ELF-1 (cell line): ENCODE measurements at places on chromosomes 6 and 20.

DNA sequence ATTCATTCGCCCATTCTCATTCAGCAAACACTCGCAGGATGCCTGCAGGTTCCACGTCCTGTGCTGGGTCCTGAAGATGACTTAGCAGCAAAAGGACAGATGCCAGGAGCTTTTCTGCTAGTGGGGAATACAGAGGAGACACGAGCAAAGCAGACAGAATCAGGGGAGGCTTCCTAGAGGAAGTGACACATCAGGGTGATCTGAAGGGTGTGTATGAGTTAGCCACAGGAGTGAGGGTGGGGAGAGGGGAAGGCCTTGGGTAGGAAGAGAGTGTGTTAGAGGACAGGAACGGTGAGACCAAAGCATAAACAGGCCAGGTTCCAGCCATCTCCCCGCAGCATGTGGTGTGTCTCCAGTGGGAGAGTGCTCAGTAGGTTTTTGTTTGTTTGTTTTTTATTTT, 73.4 kb upstream of the GTSF1L start:
- no peak for DNase-seq

GRCh38 chr6:7697820-7698623, 27.9 kb upstream of the BMP6 start:
- DNase-seq: no peak

DNA sequence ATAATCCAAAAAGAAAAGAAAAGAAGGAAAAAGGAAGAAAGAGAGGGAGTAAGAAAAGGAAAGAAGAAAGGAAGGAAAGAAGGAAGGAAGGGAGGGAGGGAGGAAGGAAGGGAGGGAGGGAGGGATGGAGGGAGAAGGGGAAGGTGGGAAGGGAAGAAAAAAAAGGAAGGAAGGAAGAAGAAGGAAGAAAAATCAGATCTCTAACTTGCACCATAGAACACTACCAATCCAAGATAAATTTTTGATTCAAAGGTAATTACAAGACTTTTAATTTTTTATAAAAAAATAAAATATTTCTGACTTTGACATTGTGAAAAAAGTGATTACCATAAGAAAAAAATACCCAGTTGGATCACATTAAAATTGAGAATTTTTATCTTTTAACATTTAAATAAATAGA, 70.5 kb upstream of the NKAIN2 start:
- DNase-seq: no peak

GRCh38 chr20:47315339-47316056, 41.0 kb downstream of the ZMYND8 start:
- peak; percentile 72 for DNase-seq

GRCh38 chr6:76914737-76915136, 548.6 kb downstream of the HTR1B start:
- DNase-seq: no peak

GRCh38 chr6:138944412-138944811, 43.6 kb downstream of the REPS1 start:
- no peak for DNase-seq

- DNase-seq: peak; percentile 83
Observed at GRCh38 chr20:4135385-4136077, 120.2 kb upstream of the RNF24 start.

DNA sequence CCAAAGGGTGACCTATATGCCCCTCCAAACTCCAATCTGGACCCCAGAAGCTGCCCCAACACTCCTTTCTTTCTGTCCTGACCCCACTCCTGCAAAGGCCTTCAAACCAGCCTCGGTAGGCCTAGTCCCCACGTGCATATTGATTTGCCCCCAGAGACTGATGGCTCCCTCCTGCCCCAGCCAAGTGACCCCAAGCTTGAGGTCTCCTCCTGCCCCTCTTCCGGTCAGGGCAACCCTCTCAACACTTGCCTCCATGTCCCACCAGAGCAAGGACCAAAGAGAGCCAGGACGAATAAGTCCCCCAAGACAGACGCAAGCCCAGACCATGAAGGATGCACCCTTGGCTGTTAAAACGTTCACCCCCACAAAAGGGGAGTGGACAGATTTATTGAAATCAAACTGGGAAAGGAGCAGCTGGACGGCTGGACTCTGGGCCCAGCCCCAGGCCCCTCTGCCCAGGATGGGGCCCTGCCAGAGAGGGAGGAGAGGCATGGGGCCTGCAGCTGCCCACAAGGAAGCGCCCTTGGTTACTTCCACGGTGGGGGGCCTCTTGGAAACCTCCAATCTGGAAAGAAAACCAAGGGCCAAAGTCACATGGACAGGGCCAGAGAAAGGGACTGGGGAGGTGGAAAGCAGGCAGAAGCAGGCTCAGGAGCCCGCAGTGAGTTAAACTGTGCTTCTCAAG, 2.4 kb upstream of the SPEF1 start:
- no peak for DNase-seq

DNA sequence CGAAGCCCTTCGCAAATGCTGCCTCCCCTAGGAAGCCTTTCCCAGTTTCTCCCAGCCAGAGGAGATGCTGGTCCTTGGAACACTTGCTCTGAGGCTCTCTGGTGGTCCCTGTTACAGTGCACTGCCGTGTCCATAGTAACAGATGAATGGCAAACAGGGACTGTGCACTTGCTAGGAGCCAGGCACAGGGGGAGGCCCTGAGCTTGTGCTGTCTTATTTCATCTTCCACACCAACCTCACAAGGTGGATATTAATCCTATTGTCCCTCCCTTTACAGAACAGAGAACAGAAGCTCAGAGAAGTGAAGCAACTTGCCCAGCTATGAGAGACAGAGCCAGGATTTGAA, 19.0 kb downstream of the SRC start:
- DNase-seq: no peak

DNA sequence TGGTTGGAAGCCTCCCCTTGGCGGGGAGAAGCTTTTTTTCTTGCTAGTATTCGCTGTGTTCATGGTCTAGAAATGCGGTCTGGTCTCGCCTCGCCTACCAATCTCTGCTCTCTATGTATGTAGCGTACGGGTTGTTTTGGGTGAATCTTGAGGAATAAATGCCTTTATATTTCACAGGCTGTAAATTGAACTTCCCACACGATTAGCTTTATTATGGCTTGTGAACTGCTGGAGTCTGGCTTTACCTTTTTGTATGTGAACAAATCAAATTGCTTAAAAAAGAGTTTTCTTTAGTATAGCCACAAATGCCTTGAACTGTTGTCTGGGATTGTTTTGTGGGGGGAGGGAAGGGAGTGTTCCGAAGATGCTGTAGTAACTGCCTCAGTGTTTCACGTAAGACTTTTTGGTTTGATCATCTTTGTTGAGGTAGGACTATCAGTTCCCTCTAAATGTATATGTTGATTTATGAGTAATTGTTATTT, 2.2 kb downstream of the INSM1 start:
- DNase-seq: no peak

- DNase-seq: no peak
Observed at GRCh38 chr20:44069203-44070011, 117.6 kb downstream of the JPH2 start.

DNA sequence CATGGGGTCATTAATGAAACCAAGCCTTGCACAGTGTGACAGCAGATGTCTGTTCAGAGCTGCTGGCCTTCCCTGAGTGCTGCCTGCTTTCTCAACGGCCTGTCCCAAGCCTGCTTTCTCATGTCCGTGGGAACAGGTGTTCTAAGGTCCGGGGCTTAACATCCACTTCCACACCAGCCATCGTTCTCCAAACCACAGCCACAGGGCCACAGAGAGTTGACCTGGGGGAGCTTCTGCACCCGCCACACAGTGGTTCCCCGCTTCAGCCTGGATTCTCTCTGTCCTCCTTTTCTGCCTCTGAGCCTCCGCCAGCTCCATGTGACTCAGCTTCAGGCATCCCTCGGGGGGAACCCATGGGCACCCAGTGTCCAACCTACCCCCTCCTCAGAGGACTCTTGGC, 26.9 kb upstream of the PPP1R3G start:
- DNase-seq: no peak

DNA sequence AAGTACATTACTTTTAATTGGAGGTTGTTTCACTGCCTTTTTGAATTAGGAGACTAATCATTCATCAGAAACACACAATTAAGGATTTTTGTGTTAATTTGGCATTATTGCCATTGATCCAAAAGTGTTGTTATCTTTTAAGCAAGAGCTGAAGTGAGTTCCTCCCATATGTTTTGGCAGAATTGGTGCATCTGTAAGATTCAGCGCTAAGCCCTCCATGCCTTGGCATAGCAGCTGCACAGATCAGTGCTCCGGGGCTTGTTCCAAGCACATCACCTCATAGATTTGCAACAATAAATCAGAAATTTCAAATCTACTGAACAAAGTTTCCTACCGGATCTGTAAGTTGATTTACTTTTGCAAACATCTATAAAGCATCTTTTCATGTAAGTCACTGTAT, 106.8 kb upstream of the PHACTR1 start:
- DNase-seq: no peak

DNA sequence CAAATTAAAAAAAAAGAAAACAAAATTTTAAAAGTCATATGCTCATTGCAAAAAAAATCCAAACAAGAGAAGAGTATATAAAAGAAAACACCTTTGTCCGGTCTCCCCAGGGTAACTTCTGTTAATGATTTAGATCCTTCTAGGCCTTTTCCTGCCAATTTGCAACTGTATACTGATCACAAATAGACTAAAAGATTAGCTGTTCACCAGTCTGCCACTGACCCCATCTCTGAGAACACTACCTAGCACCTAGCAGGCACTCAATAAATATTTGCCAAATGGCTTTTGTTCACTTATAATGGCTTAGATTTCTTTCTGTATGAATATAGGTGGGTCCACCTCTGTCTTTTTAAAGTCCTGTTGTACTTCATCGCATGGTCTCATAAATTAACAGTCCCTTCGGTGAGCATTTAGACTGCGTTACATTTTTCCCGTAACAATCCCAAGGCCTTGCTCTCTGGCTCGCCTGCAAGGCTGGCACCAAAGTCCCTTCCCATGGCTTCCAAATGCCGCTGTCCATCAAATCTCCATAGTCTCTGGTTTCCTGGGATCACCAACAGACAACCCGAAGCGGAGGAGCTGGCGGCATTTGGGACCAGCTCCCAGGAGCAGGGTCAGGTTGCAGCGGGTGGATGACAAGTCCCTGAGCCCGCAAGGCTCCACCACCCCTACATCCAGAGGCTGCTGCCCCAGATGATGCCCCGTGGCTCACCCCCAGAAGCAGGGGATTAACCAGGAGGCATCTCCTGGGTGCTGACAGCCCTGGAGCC, 11.8 kb downstream of the JPH2 start:
- DNase-seq: no peak

GRCh38 chr20:52482044-52482443, 290.5 kb upstream of the ZFP64 start:
- DNase-seq: no peak

- no peak for DNase-seq
Observed at GRCh38 chr6:132130626-132131298, 179.6 kb upstream of the CCN2 start.

DNA sequence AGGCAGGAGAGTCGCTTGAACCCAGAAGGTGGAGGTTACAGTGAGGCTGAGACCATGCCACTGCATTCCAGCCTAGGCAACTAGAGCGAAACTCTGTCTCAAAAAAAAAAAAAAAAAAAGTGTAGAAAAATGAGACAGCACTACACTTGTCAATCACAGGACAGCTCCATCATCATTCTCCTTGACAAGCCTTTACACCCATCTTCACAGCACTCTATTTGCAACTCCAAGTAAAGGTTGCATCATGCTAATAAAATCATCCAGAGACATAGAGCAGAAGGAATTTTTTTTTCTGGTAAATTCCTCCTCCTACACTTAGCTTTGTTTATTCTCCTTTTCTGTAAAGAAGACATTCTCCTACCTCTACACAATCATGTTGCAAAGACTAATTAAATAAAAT, 791.0 kb upstream of the HS3ST5 start:
- DNase-seq: no peak

GRCh38 chr20:2578475-2579192, 42.3 kb downstream of the TMC2 start:
- DNase-seq: peak; percentile 30

DNA sequence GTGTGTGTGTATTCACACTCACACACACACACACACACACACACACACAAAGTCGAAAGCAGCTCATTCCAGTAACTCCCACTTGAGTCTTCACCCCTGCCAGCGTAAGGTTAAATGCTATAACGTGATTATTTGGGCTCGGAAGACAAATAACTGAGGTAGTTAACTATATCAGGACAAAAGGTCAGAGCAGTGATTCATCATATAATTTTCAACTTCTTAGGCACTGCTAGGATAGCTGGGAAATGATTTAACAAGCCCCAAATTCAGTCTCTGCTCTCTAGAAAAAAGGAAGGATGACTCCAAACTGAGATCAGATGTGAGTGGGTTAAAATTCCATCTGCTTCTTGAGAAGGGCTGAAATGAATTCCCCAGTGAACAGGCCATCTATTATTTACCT, 30.7 kb downstream of the HDGFL1 start:
- DNase-seq: no peak

DNA sequence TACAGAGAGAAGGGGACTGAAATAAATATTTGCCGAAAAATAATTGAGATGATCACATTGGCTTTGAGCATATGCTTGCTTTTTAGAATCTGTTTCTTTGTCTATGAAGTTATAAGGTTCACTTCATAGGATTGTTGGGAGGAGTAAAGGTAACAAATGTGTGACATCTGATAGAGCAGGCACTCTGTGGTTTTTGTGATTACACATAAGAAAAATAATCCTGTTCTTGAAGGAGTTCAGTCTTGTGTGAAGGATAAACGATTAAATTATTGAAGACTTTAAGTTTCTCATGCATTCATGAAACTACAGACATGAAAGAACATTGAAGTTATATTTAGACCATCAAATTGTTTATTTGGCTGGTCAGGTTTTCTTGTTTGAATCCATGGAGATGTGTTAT, 45.0 kb downstream of the QKI start:
- DNase-seq: no peak

GRCh38 chr20:57695940-57696339, 13.9 kb downstream of the PMEPA1 start:
- DNase-seq: no peak

GRCh38 chr20:52083627-52084232, 107.8 kb downstream of the ZFP64 start:
- peak; percentile 33 for DNase-seq

DNA sequence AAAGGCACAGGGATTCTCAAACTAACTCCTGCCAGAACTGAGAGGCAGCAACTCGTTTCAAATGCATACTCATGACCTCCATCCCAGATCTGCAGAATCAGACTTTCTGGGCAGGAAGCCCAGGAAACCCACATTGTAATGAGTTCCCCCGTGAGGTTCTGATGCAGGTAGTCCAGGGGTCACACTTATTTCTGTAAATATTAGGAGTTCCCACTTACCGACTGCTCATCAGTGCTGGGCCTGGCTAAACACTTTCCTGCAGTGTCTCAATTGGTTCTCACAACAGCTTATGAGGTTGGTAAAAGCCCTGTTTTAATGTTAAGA, 11.6 kb downstream of the DUSP15 start:
- DNase-seq: no peak
